NCI-H1105 (cell line): ENCODE measurements at places on chromosomes 7 and 10.
A peak's percentile ranks its signal among the peaks of the same experiment; 100 is the strongest.

DNA sequence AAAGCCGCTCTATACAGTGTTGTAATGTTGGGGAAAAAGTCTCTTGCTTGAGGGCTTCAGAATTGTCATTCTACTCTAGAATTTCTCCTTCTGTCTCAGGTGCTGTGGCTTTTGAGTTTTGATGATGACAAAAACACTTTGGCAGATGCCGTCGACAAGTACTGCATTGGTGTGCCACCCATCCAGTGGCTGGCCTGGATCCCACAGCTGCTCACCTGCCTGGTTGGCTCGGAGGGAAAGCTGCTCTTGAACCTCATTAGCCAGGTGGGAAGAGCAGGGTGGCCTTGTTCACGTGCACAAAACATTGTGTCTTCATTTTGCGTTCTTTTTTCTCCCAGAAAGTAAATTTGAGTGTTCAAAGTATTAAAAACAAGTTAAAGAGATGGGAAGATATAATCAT is 112.0 kb downstream of the TRRAP start:
- DNase-seq = peak; percentile 53

DNA sequence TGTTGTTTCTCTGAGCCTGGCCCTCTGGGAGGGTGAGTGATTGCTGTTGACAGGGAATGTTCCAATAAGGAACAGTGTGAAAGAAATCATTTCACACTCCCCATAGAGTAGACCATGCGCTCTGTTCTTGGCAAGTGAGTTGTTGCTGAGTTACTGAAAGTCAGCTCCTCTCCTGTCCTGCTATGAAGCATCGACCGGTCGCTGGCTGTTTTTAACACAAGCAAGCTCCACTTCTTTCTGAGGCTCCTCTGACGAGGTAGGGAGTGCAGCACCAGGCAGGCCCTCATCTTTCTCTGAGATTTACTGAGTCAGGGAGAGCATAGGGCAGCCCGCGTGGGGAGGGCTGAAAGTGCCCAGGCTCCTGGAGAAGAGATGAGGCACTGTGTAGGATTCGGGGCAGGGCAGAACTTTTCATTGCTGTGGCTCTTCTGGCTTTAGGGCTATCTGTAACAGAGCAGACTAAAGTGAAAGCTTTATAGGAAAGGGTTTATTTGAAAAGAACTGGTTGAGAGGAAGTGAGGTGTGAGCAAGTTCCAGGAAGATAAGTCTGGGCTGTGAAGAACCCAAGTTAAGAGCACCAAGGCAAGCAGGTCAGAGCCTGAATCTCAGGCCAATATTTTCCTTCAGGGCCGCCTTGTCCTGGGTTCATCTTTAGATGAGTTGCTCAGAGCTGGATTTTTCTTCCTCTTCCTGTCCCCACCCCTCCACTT is 332.2 kb downstream of the CCSER2 start:
- no peak for DNase-seq

DNA sequence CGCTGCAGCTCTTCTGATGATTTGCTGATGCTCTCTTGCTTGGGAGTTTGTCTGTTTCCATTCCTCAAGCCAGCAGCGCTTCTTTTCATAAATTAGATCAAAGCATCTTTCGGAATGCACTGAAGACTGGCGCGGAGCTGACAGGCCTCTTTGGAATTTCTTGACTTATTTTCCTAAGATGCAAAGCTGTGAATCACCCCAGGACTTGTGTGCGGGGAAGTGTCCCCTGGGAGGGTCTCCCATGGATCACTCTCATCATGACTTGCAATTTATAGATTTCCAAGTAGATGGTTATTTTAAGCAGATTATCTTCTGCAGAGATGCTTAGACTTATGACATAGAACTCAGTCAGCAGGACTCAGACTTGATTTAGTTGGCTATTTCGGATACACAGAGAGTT is 467.2 kb downstream of the TCERG1L start:
- DNase-seq = no peak

DNA sequence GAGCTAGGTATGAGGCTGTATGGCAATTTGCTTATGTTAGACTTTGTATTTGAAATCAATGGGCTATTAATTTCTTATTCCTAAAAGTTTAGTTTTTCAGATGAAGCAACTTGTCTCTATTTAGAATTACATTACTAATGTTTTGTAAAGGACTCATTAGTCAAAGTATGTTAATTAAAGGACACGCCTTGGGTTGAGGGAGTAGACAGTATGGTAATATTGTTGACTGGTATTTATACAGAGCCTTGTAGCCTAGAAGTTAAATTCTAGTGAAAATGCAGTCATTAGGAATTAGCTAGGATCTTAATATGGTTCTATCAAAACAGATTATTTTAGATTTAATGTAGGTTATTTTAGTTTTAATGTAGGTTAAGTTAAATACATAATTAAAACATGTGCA is 6.2 kb downstream of the CDK14 start:
- DNase-seq = no peak

GRCh38 chr10:14048930-14049613 is 281.7 kb downstream of the FRMD4A start:
- DNase-seq = no peak

DNA sequence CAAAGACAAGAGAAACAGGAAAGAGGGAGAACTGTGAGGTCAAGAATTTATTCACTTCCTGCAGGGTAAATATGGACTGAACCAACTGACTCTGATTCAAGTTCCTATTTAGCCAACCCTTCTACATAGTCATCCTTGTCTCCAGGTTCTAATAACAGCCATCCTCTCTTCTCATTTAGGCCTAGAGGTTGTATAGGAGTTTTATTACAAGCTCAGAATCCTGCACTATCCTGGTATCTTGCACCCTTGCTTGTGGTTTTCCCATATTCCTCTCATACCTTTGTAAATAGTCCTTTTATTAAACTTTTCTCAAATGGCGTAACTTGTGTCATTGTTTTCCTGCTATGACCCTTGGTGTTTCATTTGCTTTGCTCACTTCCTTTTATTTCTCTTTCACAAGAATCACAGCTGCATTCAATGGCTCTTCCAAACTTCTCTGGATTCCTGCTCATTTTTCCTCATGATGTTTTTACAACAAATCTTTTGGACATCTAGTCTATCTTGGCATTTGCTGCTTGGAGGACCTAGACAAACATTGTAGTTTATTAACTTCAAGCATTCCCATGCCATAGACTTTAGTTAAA is 12.4 kb upstream of the OR2A5 start:
- no peak for DNase-seq

- no peak for DNase-seq
Measured at GRCh38 chr7:8125680-8126444, 136.1 kb downstream of the ICA1 start.

GRCh38 chr7:50795253-50795652 is 12.6 kb upstream of the GRB10 start:
- DNase-seq = no peak

- DNase-seq = no peak
Measured at GRCh38 chr7:30760514-30761213, 8.7 kb downstream of the INMT start.

DNA sequence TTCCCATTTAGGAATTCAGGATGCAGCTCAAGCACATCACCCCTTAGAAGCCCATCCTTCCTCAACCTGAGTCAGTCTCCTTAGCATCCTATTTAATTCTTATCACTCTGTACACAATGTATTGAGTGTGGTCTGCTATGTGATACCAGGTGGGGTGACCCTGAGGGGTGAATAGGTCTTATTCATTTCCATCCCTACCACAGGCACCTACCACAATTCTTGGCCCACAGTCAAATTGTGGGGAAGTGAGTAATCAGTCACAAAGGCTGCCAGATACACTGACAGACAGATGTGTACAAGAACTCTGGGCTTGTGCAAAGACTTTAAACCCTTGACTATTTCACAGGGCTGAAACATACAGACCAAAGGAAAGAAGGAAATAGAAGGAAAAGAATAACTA is 560.5 kb downstream of the PARD3 start:
- no peak for DNase-seq

GRCh38 chr10:72328045-72328828 is 26.5 kb downstream of the DNAJB12 start:
- no peak for DNase-seq

DNA sequence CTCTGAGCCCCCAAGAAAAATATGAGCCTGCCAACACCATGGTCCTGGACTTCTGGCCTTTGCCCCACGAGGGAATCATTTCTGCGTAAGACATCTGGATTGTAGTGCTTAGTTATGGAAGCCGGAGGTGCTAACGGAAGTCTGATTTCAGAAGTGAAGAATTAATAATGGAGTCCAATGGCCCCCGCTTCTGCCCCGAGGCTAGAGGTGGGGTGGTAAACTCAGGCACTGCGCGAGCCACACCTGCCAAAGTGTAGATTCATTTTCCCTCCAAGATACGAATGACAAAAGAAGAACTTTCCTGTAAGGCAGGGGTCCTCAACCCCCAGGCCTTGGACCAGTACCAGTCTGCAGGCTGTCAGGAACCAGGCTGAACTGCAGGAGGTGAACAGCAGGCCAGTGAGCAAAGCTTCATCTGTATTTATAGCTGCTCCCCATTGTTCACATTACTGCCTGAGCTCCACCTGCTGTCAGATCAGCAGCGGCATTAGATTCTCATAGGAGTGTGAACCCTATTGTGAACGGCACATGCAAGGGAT is 22.3 kb downstream of the CNPY1 start:
- DNase-seq = no peak

GRCh38 chr7:141874787-141875186 is 33.5 kb upstream of the PRSS37 start:
- no peak for DNase-seq

GRCh38 chr7:4842319-4843064 is 19.3 kb downstream of the PAPOLB start:
- no peak for DNase-seq

- DNase-seq = no peak
Measured at GRCh38 chr10:74096777-74097176, 53.9 kb downstream of the AP3M1 start.

DNA sequence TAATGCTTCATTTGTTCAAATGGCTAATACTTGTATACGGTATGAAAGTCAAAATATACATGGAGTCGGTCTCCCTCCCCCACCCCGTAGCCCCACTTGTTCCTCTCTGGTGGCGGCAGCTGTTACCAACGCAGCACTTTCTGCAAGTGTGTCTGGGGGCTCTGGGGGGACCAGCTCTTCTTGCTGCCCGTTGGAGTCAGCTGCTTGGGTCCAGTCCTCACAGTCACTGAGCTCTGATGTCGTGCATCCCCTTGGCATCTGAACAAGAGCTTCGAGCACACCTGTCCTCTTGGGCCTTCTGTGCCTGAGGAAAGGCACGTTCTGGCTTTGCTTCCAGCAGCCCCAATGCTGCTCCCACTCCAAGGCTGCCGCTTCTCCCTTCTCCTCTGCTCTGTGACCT is 493.1 kb downstream of the PLXNA4 start:
- no peak for DNase-seq

DNA sequence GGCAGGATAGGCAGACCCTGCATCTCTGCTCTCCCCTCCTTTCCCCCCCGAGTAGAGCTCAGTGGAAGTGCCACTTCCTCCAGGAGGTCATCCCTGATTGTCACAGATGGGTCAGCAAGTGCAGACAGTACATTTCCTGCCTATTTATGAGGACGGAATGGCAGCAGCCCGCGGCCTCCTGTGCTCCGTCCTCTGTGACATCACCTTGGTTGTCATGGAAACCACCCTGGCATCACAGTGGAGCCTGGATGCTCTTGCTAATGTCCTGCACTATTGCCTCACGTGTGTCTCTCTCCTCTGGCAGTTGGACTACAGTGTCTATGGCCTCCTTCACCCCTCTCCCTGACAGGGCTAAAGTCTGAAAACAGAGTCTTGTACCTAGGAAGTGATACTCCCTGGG is 148.6 kb downstream of the SH3PXD2A start:
- DNase-seq = no peak

DNA sequence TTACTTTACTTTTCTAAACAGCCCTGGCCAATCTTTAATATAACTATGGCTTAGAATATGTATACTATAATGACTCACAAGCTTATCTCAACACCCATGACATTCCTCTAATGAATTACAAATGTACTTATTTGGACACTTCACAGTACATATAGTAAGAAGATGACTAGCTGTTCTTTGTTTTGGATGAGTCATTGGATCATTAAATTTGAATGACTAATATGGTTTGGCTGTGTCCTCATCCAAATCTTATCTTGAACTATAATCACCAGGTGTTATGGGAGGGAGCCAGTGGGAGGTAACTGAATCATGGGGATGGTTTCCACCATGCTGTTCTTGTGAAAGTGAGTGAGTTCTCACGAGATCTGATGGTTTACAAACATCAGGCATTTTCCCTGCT is 807.5 kb upstream of the SORCS1 start:
- no peak for DNase-seq

- DNase-seq = no peak
Measured at GRCh38 chr7:81846398-81846797, 76.6 kb upstream of the HGF start.

- no peak for DNase-seq
Measured at GRCh38 chr7:127885222-127885772, 145.9 kb downstream of the LRRC4 start.

DNA sequence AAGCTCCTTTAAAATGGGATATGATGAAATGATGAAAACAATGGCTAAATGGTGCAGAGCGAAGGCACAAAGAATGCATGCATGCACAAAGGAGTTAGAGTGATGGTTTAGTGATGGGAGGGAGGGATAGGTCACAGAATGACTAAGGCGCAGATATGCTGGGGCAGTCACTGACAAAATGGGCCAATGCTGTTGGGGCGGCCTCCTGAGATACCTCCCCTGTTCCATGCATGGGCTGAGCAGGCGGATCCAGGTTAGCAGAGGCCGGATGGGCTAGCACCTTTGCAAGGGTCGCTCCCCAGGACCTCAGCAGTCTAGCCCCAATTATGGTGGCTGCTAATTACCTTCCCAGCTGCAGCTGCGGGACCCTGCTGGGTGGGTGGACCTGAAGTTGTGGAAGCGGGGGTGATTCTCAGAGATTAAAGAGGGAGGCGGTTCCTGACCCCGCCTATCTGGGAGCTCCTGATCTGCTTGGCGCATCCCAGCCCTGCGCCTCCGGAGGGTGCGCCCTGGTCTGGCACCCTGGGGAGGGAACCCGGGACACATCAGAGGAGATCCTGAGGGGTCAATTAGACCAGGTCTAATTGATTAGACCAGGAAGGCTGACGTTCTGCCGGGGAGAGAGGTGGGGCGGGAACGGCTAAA is 175.0 kb downstream of the CYP26A1 start:
- no peak for DNase-seq

GRCh38 chr10:17607603-17608332 is 9.4 kb downstream of the HACD1 start:
- no peak for DNase-seq

DNA sequence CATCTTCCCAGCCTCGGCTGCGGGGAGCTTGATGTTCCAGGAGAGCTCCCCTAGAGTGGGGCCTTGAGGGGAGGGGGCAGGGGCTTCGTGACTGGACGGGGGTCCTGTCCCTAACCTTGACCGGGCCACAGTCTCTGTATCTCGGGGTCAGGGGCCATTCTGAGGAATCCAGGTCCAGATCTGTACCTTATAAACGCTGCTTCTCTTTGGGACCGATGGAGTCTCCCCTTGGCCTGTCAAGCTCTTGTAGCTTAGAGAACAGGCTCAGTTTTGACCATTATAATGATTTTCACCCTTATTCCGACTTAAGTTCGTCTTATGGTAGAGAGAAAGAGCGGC is 831 bp downstream of the ZKSCAN5 start:
- DNase-seq = no peak

- DNase-seq = no peak
Measured at GRCh38 chr10:672203-672602, 17.3 kb downstream of the DIP2C start.
